SJSA1 (cell line): ENCODE measurements at places on chromosomes 12 and 14. TPM values are rescaled to one million over a fixed set of nuclear protein-coding genes. Genes with fewer than 3 reads are reported as not detected.

GRCh38 chr12:116294454-116295165 is 17.1 kb upstream of the MED13L start:
- H3K4me3 ChIP-seq: no peak overlapping the region
- H3K36me3 ChIP-seq: no peaks in the 10 kb centered on the region
- H3K4me1 ChIP-seq: peaks cover 15% of the 10 kb centered on the region
- DNase-seq: no peak
- H3K27ac ChIP-seq: no peak overlapping the region

DNA sequence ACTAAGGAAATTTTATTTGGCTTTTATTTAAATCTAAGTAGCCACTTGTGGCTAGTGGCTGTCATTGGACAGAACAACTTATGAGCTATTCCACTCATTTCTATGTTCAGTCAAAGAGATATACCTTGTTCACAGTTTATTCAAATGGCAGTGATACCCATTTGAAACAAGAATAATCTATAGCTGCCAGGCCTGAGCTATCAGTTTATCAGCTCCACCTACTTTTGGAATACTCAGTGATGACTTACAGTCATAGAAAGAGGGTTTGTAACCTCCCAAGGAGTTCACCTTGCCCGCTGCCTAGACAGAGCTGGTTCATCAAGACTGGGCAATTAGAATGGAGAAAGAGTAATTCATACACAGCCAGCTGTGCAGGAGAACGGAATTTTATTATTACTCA is 4.5 kb upstream of the ABHD4 start:
- no peaks in the 10 kb centered on the region for H3K36me3 ChIP-seq
- no peak overlapping the region for H3K27ac ChIP-seq
- no peak for DNase-seq
- H3K27me3 ChIP-seq: no peaks in the 10 kb centered on the region
- H3K4me3 ChIP-seq: no peak overlapping the region
- peaks cover 18% of the 10 kb centered on the region for H3K4me1 ChIP-seq

PLA2G1B gene
- total RNA-seq: not detected in 2 replicates

SLC22A17 gene
- total RNA-seq: 1.7 and 3.2 TPM in 2 replicates

GRCh38 chr12:38949363-38949762 is 44.0 kb upstream of the CPNE8 start:
- H3K4me1 ChIP-seq: no peaks in the 10 kb centered on the region
- no peak for DNase-seq
- H3K27ac ChIP-seq: no peak overlapping the region
- H3K36me3 ChIP-seq: no peaks in the 10 kb centered on the region
- no peaks in the 10 kb centered on the region for H3K27me3 ChIP-seq

GRCh38 chr14:86613786-86614185 is 1083.8 kb downstream of the FLRT2 start:
- H3K4me1 ChIP-seq: no peaks in the 10 kb centered on the region
- no peak overlapping the region for H3K4me3 ChIP-seq
- no peak overlapping the region for H3K27ac ChIP-seq
- no peaks in the 10 kb centered on the region for H3K27me3 ChIP-seq
- DNase-seq: no peak

- no peak overlapping the region for H3K27ac ChIP-seq
- H3K36me3 ChIP-seq: no peaks in the 10 kb centered on the region
- H3K4me1 ChIP-seq: peaks cover 4% of the 10 kb centered on the region
- H3K4me3 ChIP-seq: no peak overlapping the region
- DNase-seq: no peak
Measured at GRCh38 chr14:61197416-61197815, 83.7 kb downstream of the TMEM30B start.

- H3K4me3 ChIP-seq: no peak overlapping the region
- H3K36me3 ChIP-seq: no peaks in the 10 kb centered on the region
- DNase-seq: no peak
- no peaks in the 10 kb centered on the region for H3K27me3 ChIP-seq
- no peak overlapping the region for H3K27ac ChIP-seq
- H3K4me1 ChIP-seq: no peaks in the 10 kb centered on the region
Measured at GRCh38 chr14:32307881-32308582, 21.1 kb upstream of the AKAP6 start.

- no peak for DNase-seq
- H3K27ac ChIP-seq: no peak overlapping the region
- no peak overlapping the region for H3K4me3 ChIP-seq
- no peaks in the 10 kb centered on the region for H3K4me1 ChIP-seq
- peaks cover 7% of the 10 kb centered on the region for H3K27me3 ChIP-seq
Measured at GRCh38 chr14:99344051-99344758, 72.2 kb upstream of the BCL11B start.

TAS2R30 gene
- 1.6 and 1.8 TPM in 2 replicates for total RNA-seq

GRCh38 chr12:59834659-59835474 is 239.0 kb downstream of the SLC16A7 start:
- no peaks in the 10 kb centered on the region for H3K36me3 ChIP-seq
- H3K27ac ChIP-seq: no peak overlapping the region
- no peaks in the 10 kb centered on the region for H3K27me3 ChIP-seq
- H3K4me1 ChIP-seq: no peaks in the 10 kb centered on the region
- no peak overlapping the region for H3K4me3 ChIP-seq
- DNase-seq: peak; percentile 22
